ENCODE measurements at places on chromosomes 5 and 9.

- DNase-seq, result no peak
These were observed 210.1 kb upstream of the MVB12B start for GRCh38 chr9:126116351-126117157.

DNA sequence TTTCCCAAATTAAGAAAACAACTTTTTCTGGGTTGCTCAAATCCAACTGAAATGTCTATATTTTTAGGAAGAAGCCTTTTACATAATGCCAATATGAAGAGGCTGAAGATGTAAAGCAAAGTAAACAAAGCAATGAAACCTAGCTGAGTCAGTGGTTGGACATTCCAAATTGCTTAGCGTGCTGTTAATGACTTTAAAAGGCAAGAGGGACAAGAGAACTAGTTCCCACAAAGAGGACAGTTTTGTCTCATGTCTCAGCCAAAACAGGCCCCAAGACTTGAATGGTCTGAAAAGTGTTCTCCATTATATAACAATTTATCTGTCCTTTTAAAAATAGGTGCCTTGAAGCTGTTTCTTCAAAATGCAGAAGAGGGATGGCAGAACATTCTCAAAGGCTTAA is 407.0 kb downstream of the ENC1 start:
- no peak for DNase-seq

- no peak for DNase-seq
These were observed 82.2 kb downstream of the PRDM6 start for GRCh38 chr5:123171259-123171658.

DNA sequence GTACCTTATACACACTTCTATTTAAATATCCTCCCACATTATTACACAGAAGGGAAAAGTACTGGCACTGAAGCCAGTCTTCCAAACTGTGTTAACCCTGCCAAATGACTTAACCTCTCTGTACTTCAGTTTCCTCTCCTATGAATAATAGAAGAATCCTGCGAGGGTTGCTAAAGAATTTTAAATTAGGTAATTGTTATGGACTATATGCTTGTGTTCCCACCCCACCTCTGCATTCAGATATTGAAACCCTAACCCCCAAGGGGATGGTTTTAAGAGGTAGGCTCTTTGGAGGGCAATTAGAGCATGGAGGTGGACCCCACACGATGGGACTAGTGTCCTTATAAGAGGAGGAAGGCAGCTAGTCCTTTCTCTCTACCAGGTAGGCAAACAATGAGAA is 72.7 kb downstream of the TTLL11 start:
- no peak for DNase-seq

DNA sequence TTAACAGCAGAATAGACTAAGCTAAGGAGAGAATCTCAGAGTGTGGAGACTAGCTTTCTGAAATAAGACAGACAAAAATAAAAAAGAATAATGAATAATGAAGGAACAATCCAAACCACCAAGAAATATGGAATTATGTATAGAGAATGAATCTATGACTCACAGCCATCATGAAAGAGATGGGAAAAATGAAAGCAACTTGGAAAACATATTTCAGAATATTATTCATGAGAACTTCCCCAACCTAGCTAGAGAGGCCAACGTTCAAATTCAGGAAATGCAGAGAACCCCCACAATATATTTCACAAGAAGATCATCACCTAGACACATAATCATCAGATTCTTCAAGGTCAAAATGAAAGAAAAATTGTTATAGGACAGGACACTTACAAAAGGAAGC is 349.0 kb upstream of the MPDZ start:
- no peak for DNase-seq

DNA sequence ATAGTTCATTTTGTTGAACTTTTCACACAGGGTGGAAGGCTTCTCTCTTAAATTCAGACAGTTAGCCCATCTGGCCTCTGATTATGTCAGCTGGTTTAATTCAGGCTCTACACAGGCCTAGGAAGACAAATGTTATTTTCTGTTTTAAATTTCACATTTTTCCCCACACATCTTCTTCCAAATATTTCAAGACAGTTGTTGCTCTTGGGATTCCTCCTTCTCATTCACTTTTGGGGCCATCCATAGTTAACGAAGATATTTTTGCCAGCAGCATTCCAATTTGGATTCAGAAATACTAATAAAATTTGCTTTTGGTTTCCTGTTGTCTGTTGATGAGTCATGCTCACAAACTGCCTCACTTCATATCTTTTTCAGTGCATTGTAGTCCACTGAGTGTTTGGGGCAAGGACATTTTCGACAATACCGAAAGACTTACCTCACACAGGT is 475.4 kb downstream of the DMAC1 start:
- DNase-seq, result no peak

DNA sequence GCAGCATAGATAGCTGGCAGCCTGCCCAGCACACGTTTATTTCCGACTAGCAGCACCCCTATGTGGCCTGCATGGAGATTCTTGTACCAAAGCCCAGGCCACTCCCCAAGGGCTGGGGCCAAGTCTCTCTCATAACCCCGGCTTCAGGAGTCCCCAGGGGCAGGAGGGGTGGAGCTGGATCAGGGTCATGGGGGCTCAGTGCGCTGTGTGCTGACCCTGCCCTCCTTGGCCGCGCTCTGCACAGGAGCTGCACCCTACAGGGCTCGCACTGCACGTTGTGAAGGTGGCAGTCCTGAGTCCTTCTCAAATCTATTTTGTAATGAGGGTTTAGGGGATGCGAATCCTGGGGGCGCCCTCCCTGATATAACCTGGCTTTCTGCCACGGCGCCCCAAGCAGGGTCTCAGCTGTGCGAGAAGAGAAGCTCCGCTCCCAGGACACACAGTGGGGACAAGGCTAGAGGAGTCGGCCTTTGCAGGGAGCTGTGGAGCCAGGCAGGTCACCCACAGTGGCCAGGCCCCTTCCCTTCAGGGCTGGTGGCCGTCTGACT is 28.6 kb downstream of the NKD2 start:
- DNase-seq, result no peak

GRCh38 chr9:89723469-89724100 is 118.8 kb downstream of the GADD45G start:
- DNase-seq, result no peak

DNA sequence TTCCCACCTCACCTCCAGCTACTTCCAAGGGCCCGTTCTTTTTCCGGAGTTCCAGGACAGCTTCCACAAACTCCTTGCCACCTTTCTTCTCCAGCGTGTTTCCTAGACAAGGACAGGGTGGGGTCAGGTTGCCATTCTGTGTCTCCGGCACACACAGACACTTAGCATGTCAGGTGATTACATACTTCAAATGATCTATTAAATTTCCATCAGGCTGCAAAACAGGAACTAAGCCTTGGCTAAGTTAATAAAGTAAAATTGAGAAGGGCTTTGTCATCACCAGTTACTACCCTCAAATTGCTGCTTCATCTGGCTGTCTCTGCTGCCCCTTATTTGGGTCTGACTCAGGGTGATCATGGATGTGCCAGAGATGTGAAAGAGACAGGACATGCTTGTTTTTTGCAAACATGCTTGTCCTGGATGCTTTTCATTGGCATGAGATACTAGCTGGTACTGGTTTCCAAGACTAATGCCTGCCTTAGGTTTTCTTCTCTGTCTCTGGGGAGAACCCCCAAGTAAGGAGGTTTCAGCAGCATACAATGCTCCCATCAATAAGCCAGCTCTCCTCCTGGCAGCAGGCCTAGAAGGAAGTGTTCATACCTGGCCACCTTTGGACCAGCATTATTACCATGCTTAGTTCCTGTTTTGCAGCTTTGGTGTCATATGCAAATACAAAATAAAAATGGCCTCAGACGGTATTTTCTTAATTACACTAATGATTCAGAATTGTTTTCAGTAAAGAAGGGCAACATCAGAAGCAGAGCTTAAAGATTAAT is 52.9 kb downstream of the MACROH2A1 start:
- no peak for DNase-seq

DNA sequence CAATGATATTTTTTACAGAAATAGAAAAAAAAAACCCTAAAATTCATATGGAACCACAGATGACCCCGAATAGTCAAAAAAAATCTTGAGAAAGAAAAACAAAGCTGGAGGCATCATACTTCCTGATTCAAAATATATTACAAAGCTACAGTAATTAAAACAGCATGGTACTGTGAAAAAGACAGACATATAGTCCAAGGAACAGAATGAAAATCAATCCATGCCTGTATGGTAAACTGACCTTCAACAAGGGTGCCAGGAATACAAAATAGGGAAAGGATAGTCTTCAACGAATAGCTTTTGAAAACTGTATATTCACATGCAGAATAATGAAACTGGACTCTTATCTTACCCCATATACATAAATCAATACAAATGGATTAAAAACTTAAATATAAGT is 307.5 kb downstream of the MCTP1 start:
- DNase-seq, result no peak

GRCh38 chr5:29131285-29131684 is 2062.2 kb upstream of the CDH6 start:
- DNase-seq, result no peak

DNA sequence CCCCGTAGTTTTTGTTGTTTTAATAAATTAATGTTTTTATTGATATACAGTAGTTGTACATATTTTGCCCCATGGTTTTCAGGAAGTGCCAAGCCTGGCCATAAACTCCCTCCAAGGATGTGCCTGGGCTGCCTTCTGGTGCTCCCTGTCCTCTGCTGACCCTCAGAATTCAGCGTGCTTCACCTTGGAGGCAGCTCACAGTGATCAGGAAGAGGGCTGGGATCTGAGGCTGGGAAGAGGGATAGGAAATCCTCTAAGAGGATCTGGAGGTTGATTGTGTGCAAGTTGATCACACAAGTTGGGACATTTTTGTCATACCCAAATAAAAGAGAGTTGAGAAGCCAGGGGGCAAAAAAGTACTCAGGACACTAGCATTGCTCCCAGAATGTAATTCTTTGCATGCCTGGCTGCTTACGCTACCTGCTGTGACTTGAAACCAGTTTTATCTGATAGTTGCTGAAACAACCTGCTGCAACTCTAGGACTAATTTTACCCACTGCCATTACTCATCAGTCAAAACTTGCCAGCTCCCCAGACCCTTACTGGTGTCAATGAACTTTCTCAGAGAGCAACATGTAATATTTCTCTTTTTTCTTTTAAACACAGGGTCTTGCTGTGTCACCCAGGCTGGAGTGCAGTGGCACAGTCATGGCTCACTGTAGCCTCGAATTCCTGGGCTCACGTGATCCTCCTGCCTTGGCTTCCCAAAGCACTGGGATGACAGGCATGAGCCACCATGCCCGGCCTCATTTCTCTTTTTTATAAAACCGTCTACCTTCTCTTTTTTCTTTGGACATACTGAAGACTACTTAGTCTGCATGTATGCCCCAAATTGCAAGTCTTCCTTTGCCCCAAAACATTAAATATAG is 29.0 kb downstream of the PDE6A start:
- DNase-seq, result no peak

GRCh38 chr5:43061352-43062075 is 21.4 kb upstream of the ANXA2R start:
- no peak for DNase-seq

- no peak for DNase-seq
These were observed 41.5 kb downstream of the POC5 start for GRCh38 chr5:75675783-75676182.

DNA sequence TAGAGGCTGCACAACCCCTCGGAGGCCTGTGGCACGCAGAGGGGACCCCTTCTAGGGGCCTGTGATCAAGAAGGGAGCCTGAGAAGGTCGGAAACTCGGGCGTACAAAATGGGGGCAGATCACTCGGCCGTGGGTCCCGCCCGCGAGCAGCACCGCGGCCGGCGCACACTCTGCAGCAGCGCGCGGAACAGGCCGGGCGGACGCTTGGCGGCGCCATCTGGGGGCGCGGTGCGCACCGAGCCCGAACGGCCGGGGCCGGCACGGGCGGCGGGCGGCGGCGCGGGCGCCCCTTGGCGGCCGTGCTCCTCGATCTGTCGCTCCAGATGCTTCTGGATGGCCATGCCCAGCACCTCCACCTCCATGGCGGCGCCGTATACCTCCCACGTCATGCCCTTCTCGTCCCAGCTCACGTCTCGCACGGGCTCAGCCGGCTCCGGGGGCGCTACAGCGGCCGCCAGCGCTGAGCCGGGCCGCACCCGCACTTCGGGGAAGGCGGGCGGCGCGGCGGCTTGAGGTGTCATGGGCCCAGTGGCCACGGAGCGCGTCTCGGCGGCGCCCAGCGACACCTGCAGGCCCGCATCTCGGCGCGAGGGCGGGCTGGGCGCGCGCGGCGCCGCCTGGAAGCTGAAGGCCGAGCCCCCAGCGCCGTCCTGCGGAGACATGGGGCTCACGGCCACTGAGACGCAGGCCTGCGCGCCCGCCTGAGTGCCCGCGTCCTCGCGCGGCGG is 13.1 kb downstream of the GPRIN1 start:
- peak; percentile 84 for DNase-seq

GRCh38 chr5:58885260-58885659 is 302.4 kb downstream of the RAB3C start:
- DNase-seq, result no peak

- DNase-seq, result no peak
These were observed 84.0 kb upstream of the ARAP3 start for GRCh38 chr5:141765896-141766551.

DNA sequence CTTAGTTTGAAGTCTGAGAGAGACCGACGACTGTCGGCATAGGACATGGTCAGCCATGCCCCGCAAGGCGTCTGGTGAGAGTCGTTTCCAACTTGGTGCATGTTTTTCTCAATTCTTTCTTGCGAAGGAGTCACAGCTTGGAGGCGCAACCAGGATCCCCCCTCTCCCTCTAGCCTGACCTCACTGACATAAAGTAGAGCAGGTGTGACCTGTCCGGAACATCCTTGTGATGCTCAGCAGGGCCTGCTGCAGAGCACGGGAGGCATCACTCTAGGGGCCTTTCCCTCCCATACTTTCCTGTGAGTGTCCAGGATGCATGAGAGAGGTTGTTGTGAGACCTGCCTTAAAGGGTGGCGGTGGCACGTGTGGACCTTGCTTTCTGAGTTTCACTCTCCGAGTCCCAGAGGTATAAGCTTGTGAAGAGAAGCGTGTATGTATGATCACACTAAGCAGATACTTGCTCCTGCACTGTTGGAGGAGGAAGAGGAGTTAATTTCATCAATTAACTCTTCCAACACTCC is 5.0 kb downstream of the TENT4A start:
- DNase-seq, result no peak

- no peak for DNase-seq
These were observed 230.7 kb upstream of the SGCD start for GRCh38 chr5:156096259-156096658.

- DNase-seq, result no peak
These were observed 63.3 kb downstream of the CWC27 start for GRCh38 chr5:64831996-64832395.

GRCh38 chr5:14595189-14595588 is 13.6 kb downstream of the OTULINL start:
- peak; percentile 73 for DNase-seq

DNA sequence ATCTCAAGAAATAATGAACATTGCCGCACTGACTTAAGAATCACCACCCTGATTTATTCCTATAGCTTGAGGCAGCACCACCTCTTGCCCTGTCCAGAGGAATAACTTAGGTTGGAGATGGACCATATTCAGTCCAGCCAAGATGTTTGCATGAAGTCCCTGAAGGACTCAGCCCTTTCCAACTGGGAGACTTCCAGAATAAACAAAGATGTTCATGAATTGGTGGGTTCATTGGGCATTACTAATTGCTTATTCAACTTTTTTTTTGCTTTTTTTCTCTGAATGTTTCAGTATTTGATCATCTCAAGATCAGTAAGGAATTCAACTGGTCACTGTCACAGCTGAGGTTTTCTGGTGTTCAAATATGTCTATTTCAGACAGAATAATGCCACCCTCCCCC is 470.6 kb downstream of the CCDC171 start:
- no peak for DNase-seq

- no peak for DNase-seq
These were observed 19.9 kb upstream of the SCGB3A2 start for GRCh38 chr5:147858565-147858964.

Measured in GM13976 (cell line).